ENCODE measurements at places on chromosomes 11 and 22.
A peak's percentile ranks its signal among the peaks of the same experiment; 100 is the strongest.

GRCh38 chr22:44355716-44356070, 42.9 kb upstream of the SHISAL1 start:
- DNase-seq = no peak

DNA sequence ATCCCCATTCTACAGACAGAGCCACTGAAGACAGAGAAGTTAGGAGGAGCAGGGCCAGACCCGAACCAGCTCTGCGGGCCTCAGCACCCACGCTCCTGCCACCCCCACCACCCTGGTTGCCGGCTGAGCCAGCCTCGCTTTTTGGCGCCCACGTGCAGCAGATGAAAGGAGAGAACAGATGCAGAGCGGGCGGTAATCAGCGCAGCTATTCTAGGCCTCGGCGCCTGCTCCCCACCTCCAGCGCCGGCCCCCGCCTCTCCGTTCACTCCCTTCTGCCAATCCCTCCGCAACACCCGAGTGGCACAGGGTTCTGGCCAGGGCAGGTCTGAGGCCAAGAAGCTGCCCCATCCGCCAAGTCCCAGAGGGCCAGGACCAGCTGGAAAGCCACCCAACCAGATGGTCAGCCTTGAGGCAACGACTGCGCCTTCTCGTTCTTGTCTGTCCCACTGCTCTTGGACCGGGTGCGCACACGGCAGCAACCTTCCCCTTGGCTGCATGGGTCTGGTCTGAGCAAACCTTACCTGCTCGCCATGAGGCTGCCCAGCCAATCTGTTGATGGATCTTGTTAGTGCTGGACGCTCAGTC, 16.8 kb downstream of the DNAL4 start:
- no peak for DNase-seq

DNA sequence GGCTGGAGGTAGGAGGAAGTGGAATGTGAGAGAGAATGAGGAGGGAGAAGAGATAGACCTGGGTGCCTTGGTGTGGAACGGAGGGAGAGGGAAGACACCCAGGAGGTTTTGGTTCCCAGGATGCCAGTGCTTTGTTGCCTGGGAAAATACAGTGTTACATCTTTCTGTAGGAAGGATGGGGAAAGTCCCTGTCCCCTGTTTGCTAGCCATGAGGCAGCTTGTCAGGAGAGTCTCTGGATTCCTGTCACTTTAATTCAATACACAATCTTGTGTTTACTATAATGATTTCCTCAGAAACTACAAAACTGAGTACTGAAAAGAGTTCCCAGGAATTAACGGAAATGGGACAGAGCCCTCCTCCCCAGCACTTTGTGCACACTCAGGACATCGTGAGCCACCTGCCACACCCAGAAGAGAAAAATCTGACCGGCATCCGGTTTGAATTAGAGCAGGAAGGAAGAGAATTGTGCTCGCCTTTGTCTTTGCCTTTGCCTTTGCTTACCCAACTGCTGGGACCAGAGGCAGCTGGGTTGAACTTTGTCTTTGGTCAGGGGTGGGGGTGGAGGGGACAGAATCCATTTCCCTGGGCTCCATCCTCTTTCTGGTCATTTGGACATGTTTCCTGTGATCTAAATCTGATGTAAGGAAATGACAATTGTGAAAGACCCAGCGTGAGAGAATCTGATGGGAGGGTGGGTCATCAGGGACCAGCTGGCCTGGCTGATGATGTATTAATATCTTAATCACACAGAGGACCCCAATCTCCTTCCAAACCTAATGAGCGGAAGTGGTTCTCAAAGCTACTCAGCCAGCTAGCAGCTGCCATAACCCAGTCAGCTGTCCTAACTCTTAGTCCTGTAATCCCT, 1.3 kb upstream of the LIMK2 start:
- peak; percentile 16 for DNase-seq

DNA sequence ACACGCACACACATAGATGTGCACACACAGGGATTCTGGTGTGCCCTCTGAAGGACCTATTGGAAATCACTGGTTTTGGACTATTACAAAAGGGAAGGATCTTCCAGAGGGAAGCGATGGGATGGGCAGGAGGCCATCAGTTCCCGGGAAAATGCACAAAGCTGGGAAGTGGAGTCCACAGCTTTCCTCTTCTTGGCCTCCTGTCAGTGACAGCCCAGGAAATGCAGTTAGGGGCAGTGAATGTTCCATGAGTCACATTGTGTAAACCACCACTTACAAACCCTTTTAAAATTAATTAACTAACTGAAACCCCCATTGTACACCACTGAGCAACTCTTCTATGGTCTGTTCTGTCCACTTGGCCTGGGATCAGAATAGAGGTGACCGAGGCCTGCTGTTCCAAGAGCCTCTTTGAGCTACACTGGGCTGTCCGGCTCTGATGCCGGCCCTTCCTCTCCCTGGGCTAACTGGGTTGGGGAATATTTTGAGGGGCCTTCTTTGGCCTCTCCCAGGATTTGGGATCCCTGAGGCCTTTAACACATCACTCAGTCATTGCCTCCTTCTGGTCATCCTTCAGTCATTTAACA, 137.7 kb downstream of the FEZ1 start:
- no peak for DNase-seq

GRCh38 chr11:76999597-76999996, 34.6 kb upstream of the B3GNT6 start:
- no peak for DNase-seq

DNA sequence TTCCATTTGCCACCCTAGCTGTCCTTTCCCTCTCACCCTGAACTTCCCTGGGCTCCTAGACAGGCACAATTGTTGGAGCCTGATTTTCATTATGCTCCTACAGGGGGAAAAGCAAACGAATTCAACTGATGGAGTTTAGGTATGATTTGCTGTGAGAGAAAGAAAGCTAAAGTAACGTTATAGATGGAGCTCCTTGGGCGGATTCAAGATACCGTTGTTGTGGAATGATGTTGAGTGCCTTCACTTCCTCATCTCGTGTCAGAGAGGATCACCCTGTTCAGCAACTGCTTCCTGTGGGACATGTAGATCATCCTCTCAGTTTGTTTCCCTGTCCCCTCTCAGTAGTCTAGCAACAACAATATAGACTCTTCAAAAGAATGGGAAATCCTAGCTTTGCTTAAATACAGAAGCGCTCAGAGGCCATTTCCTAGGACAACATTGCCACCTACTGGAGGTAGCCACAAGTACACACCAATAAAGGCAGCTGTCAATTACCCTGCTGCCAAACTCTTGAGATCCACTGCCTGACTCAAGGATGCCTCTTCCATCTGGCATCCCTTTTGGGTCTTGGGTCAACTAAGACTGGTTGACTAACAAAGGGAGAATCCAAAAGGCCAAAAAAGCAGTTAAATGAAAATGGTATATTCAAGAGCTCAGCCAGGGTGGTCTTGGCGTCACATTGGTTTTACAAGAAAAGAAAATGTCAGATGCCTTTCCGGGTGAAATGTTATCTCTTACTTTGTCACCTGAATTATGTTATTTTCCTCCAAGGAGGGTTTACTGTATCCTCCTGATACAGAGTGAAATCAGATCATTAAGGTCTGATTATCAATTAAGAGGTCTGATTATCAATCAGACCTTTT, 13.5 kb upstream of the DTX4 start:
- peak; percentile 56 for DNase-seq

GRCh38 chr11:38296211-38296776, 1698.3 kb upstream of the RAG2 start:
- DNase-seq = no peak

DNA sequence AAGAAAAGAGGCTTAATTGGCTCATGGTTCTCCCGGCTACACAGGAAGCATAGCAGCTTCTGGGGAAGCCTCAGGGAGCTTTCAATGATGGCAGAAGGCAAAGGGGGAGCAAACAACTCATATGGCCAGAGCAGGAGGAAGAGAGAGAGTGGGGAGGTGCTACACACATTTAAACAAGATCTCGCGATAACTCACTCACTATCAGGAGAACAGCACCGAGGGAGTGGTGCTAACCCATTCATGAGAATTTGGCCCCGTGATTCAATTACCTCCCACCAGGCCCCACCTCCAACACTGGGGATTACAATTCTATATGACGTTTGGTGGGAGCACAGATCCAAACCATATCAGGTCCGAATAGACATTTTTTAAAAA, 41.7 kb upstream of the APLNR start:
- DNase-seq = no peak

DNA sequence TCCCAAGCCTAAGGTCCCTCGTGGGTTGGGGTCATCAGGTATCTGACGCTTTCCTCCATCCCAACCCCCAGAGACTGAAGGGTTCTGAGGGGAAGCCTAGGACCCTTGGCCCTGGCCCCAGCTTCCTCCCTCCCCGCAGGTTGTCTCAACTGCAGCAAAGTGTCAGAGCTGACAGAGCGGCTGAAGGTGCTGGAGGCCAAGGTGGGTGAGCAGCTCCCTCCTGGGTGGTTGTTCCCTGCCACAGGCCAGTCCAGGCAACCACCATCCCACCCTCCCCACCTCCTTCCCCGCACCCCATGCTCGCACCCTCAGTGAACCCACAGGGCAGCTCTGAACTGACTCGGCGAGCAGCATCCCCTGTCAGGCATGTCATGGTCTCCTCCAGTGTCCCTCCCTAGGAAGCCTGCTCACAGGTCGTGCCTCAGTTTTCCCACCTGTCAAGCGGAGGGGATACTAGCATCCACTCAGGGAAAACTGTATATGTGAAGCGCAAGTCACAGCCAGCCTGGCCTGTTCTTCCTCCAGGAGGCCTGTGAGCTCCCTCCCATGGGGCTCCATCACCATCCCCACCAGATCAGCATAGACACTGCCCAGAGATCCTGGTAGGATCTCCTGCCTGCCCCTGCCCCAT, 20.8 kb downstream of the EMID1 start:
- DNase-seq = no peak

GRCh38 chr11:126194121-126194543, 17.3 kb downstream of the RPUSD4 start:
- DNase-seq = peak; percentile 20

GRCh38 chr11:86535773-86536172, 136.6 kb downstream of the ME3 start:
- no peak for DNase-seq

GRCh38 chr22:37610480-37611129, 2.0 kb downstream of the GGA1 start:
- no peak for DNase-seq

- no peak for DNase-seq
Observed at GRCh38 chr11:16812274-16812673, 73.8 kb downstream of the C11orf58 start.

GRCh38 chr22:48765595-48765994, 1062.1 kb downstream of the BRD1 start:
- DNase-seq = no peak

- no peak for DNase-seq
Observed at GRCh38 chr11:33620423-33621171, 80.0 kb downstream of the C11orf91 start.

GRCh38 chr22:25514436-25515180, 49.9 kb upstream of the GRK3 start:
- DNase-seq = no peak

- no peak for DNase-seq
Observed at GRCh38 chr11:68002575-68002937, 1.3 kb downstream of the UNC93B1 start.

DNA sequence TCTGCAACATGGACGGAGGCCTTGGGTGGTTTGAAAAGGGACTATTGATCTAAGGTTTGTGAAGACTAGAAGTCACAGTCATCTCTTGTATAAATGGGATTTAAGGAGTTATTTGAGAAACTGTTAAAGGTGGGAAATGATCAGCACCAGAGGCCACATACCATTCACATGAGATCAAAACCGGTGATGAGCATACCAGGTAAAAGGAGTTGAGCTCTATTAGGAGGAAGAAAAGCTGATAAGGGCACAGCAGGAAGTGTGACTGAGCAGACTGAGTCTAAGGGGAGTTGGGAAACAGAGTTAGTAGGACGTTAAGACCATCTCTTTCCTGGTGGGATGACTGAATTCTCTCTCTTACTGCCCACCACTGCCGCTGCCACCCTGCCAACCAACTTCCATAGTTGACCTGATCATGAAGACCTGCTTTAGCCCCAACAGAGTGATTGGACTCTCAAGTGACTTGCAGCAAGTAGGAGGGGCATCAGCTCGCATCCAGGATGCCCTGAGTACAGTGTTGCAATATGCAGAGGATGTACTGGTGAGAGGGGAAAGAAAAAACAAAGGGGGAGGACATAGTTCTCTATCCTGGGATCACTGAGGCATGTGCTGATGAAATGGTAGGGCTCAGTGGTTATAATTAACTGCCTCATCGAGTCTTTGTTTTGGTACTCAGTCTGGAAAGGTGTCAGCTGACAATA, 7.6 kb downstream of the EIF3F start:
- DNase-seq = no peak

GRCh38 chr22:43114958-43115357, 4.4 kb downstream of the BIK start:
- DNase-seq = no peak

GRCh38 chr11:128907585-128907984, 16.4 kb downstream of the KCNJ5 start:
- DNase-seq = no peak

Measured in activated CD4-positive, alpha-beta T cell treated with anti-CD3 and anti-CD28 coated beads, Interleukin-2, amount 50 U/mL, for 1 hour (primary cell).